Ovary (tissue), 10 donors: ENCODE measurements at places on chromosomes 2 and 18. TPM values are rescaled to one million over a fixed set of nuclear protein-coding genes. Genes with fewer than 3 reads are reported as not detected.

DNA sequence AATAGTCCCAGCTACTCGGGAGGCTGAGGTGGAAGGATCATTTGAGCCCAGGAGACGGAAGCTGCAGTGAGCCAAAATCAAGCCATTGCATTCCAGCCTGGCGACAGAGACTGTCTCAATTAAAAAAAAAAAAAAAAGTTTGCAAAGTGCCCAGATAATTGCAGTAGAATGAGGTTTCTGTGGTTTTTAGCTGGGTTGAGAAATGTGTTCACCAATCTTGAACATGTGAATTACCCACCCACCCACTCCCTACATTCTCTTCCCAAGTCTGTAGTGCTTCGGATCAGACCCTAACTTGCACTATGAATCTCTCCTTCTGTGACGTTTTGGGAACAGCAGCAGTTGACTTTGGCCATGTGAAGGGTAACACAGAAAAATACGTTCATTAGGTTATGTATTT lies 247.3 kb downstream of the PTGR3 start:
- DNase-seq, result no peak
- H3K27ac ChIP-seq, result no peak overlapping the region
- H3K4me1 ChIP-seq, result no peaks in the 10 kb centered on the region
- no peaks in the 10 kb centered on the region for H3K27me3 ChIP-seq
- no peak overlapping the region for H3K4me3 ChIP-seq

DNA sequence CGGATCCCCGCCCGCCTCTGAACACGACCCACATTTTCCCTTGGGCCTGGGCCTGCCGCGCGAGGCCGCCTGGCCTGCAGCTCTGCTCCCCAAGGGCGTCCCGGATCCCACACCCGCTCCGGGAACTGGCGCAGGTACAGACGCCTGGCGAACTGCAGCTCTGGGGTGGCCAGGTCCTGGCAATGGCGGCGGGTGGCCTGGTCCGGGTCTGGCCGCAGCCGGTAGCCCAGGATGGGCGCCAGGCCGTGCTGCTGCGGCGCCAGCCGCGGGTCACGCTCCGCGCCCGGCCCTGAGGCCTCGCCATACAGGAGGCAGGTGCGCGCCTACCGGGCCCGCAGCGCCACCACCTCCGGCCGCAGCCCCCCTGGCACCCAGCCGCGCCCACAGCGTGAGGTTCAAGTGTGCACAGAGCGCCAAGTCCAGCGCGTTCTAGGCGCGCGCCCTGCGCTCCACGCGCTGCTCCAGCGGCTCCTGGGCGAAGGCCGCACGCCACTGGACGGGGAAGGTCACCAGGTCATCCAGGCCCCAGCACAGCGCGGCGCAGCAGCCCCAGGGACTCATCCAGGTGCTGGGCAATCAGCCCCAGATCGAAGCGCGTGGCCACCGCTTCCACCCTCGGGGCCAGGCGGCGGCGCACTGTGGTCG lies 9.5 kb downstream of the AQP12A start:
- no peaks in the 10 kb centered on the region for H3K36me3 ChIP-seq
- H3K4me3 ChIP-seq, result no peak overlapping the region
- no peaks in the 10 kb centered on the region for H3K4me1 ChIP-seq
- DNase-seq, result no peak
- no peak overlapping the region for H3K27ac ChIP-seq

- DNase-seq, result no peak
- H3K27ac ChIP-seq, result no peak overlapping the region
- no peaks in the 10 kb centered on the region for H3K27me3 ChIP-seq
- no peak overlapping the region for H3K4me3 ChIP-seq
Measured at GRCh38 chr2:145079641-145080040, 559.7 kb upstream of the ZEB2 start.

DNA sequence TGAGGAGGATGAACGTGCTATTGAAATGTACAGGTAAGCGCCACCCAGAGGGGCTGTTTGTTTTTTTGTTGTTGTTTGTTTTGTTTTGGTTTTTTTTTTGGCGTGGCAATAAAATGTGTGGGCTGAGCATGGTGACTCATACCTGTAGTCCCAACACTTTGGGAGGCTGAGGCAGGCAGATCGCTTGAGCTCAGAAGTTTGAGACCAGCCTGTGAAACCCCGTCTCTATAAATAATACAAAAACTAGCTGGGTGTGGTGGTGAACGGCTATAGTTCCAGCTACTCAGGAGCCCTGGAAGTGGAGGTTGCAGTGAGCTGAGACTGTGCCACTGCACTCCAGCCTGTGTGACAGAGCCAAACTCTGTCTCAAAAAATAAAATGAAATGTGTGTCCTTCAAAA lies 6.2 kb downstream of the PDCL3 start:
- H3K36me3 ChIP-seq, result no peaks in the 10 kb centered on the region
- H3K4me1 ChIP-seq, result no peaks in the 10 kb centered on the region
- no peaks in the 10 kb centered on the region for H3K27me3 ChIP-seq
- no peak for DNase-seq
- no peak overlapping the region for H3K4me3 ChIP-seq

DNA sequence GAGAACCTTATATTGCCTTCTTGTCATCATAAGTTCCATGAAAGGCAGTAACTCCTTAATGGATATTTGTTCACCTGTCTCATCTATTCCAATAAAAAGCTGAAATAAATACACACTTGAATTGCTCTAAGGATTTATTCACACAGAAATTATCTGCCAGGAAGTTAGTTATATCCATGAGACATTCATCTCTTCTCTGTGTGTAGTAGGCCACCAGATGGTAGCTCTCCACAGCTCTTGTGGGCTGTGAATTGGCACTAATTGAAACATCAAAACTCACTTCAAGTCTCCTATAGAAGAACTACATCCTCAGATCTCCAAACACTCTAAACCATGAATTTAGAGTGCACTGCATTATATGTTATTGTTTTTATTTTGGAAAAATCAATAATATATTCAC lies 189.6 kb downstream of the DSC3 start:
- H3K4me3 ChIP-seq, result no peak overlapping the region
- H3K36me3 ChIP-seq, result no peaks in the 10 kb centered on the region
- H3K4me1 ChIP-seq, result no peaks in the 10 kb centered on the region
- H3K27ac ChIP-seq, result no peak overlapping the region

- H3K36me3 ChIP-seq, result no peaks in the 10 kb centered on the region
- H3K27me3 ChIP-seq, result no peaks in the 10 kb centered on the region
- peak overlapping the region; percentile 98 for H3K27ac ChIP-seq
- H3K4me3 ChIP-seq, result peak overlapping the region; percentile 85
- peak; percentile 66 for DNase-seq
Measured at GRCh38 chr2:64652231-64653108, 1.2 kb downstream of the SERTAD2 start.

Gene SRD5A2
- total RNA-seq, result not detected

Gene SLC39A10
- 29.9 TPM for total RNA-seq

- no peak for DNase-seq
- H3K4me3 ChIP-seq, result no peak overlapping the region
- no peaks in the 10 kb centered on the region for H3K4me1 ChIP-seq
- no peak overlapping the region for H3K27ac ChIP-seq
- no peaks in the 10 kb centered on the region for H3K27me3 ChIP-seq
Measured at GRCh38 chr2:36811071-36811470, 114.6 kb downstream of the VIT start.

DNA sequence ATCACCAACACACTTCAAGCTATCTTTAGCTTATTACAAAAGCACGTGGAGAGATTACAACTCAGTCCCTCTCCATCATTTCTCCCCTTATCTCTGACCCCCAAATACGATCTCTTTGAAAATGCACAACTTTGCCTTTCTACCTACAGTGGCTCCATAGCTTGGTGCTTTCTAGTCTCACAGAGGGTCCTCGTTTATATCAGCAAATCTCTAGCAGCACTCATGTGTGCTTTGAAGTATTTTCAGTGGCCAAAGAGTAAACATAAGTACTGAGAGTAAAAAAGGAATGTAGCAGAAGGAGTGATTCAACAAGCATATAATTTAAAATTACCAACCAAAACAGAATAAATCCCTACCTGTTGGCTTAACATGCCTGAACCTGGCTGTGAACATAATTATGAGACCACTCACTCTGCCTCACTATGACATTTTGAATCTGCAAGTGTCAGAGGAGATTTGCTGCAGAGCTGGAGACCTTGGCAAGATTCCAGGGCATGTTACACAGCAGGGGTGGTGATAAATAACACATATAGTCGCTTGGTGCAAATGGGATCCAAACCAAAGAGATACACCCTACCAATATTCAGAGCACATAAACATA lies 54.6 kb downstream of the LAMA3 start:
- no peak for DNase-seq
- no peaks in the 10 kb centered on the region for H3K36me3 ChIP-seq
- no peak overlapping the region for H3K27ac ChIP-seq
- no peak overlapping the region for H3K4me3 ChIP-seq
- no peaks in the 10 kb centered on the region for H3K27me3 ChIP-seq
- no peaks in the 10 kb centered on the region for H3K4me1 ChIP-seq

GRCh38 chr2:238100821-238101771 lies 956 bp downstream of the ESPNL start:
- H3K36me3 ChIP-seq, result no peaks in the 10 kb centered on the region
- no peaks in the 10 kb centered on the region for H3K4me1 ChIP-seq
- DNase-seq, result peak; percentile 11
- no peak overlapping the region for H3K27ac ChIP-seq
- H3K27me3 ChIP-seq, result no peaks in the 10 kb centered on the region

GRCh38 chr2:235623111-235623510 lies 129.3 kb downstream of the AGAP1 start:
- DNase-seq, result no peak
- no peak overlapping the region for H3K27ac ChIP-seq
- no peaks in the 10 kb centered on the region for H3K27me3 ChIP-seq
- peaks cover 8% of the 10 kb centered on the region for H3K4me1 ChIP-seq

Gene NOL4
- total RNA-seq, result not detected

Gene ZNF804A
- total RNA-seq, result not detected

GRCh38 chr18:31610286-31611205 lies 18.9 kb downstream of the TTR start:
- no peaks in the 10 kb centered on the region for H3K36me3 ChIP-seq
- H3K4me1 ChIP-seq, result no peaks in the 10 kb centered on the region
- no peak overlapping the region for H3K4me3 ChIP-seq
- no peak overlapping the region for H3K27ac ChIP-seq

Gene CHRNG
- not detected for total RNA-seq

Gene YPEL5
- total RNA-seq, result 81.6 TPM
